ENCODE measurements at places on chromosomes 7 and 10.

DNA sequence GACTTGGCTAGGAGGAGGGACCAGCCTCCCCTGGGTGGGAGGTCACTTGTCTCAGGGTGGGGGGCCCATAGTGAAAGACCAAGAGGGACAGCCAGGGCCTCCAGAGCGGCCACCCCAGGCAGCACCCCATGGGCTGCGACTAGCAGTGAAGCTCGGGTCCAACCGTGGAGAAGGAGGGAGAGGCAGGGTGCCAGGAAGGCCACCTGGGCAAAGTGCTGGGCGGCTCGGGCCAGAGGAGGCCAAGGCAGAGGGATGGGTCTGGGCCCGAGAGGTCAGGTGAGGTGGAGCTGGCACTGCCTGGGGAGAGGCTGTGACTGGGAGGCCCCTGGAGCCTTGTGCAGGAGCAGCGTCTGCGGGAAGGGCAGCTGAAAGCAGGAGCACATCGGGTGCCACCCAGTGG is 41.8 kb downstream of the CLRN3 start:
- no peak for DNase-seq

GRCh38 chr10:12958546-12959110 is 42.9 kb downstream of the CCDC3 start:
- DNase-seq: no peak

DNA sequence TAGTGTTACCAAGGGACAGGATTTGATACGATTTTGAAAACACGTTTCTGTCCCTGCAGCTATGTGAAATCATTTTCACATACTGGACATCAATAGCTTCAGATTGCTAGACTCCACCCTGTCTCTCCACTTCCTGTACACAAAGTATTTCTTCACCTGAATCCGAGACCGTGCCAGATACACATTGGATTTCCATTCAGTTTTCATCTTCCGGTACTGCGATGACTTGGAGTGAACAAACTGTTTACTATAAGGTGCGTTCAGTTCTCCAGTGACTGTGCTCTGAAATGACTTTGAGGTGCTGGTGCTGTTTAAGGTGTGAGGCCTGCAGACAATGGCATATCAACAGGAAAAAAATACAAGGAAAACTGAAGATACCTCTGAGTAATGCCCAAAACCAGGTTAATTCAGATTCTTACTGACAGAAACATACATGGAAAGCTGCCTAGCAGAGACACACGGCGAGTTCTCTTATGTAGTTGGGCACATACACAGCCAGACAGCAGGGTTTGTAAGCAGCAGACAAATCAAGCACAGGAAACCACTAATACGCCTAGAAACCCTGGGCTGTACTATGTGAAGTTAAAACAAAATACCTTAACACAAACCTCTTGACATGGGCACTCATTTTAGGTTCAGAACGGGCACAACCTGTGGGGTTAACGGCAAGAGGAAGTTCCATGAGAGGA is 119.2 kb downstream of the GALNT11 start:
- no peak for DNase-seq

DNA sequence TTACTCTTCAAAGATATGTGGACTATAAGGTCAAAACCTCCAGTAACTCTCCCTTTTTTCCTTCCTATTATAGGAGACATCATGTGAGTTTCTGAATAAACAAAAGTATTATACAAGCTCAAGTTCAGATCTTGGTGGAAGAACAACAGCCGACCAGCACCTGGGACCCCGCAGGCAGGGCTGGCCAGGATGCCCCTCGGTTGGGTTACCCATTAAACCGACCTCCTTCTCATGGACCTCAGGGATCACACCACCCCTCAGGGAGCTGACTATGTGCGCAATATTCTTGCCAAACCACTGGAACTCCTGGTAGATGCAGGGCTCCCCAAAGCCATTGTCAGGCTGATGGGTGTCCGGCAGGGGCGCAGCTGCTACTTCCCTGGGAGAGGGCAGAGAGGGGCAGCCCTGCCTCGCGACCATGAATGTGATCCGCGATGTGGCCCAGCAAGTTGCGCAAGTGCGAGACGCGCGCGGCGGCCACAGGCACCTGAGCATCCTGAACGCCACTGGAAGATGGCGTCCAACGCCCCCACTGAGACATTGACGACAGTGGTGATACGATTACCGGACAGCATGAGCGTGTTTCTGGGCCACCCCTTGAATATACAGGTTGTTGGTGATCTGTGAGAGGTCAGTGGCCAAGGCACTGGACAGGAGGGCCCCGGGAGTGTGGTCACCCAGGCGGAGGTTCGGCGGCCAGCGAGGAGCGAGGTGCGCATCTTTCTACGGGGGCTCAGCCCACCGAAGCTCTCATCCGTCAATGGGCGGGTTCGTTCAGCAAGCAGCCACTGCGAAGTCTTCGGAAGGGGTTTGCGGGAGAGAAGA is 161.3 kb downstream of the IPMK start:
- no peak for DNase-seq

DNA sequence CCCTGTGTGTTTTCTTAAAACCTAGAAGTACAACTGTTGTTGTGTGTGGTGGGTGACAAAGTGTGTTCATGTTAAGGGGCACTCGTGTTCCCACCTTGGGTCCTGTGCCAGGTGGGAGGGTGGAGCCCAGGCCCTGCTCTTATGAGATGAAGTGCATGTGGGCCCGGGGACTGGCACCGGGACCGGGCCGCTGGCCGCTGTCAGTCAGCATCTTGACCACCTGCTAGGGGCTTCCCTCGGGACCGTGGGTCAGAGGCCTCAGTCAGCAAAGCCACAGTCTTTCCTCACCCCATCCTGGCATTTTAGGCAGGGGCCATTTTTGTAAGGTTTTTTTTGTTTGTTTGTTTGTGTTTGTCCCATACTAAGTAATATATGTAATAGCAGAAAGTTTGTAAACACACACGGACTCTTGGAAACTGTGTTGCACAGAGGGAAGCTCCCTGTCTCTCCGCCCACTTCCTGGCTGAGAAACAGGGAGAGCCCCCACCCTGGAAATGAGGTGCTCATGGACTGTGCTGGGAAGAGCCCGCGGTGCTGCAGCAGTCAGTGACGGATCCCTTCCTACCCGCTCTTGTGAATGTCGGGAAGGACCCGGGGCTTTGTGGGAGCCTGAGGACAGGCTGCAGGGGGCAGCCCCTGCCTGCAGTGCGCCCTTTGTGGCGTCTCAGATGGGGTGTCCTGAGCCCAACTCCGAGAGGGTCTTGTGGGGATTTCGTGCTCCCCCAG is 13.4 kb downstream of the AGAP3 start:
- DNase-seq: no peak

DNA sequence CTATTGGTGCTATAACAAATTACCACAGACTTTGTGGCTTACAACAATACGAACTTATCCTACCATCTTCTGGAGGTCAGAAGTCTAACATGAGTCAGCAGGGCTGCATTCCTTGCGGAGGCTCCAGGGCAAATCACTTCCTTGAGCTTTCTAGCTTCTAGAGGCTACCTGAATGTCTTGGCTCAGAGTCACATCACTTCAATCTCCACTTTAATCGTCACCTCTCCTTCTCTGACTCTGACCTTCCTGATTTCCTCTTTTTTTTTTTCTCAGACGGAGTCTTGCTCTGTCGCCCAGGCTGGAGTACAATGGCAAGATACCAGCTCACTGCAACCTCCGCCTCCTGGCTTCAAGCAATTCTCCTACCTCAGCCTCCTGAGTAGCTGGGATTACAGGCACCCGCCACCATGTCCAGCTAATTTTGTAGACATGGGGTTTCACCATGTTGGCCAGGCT is 44.6 kb upstream of the ANAPC16 start:
- peak; percentile 88 for DNase-seq

DNA sequence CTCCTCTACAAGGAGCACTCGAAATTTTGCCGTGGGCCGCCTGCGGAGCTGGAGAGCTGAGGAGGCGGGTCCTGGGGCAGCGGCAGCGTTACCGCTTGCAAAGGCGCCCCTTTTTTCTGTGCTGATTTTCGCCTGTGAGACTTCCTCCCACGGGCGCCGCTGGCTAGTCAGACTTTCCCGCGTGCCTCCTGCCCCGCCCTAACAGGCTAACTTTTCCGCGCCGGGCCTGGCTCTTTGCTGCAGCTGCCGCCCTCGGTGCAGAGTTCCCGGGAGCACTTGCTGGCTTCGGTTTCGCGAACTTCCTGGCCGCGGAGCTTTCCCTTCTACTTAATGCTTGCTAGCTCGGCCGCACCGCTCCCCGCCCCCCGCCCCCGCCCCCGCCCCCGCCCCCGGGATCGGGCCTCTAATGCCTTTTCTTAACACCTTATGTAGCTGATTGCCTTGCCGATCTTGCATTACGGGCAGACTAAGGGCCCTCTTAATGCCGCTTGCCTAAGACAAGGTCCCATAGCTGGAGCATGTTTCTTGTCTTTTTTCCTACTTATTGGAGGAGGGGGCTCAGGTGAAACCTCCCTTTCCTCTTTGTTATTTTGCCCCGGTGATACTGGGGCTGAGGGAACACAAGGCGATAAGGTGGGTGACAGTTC is 37.9 kb upstream of the RASGEF1A start:
- peak; percentile 33 for DNase-seq

- no peak for DNase-seq
Observed at GRCh38 chr10:127971963-127972615, 65.2 kb downstream of the PTPRE start.

DNA sequence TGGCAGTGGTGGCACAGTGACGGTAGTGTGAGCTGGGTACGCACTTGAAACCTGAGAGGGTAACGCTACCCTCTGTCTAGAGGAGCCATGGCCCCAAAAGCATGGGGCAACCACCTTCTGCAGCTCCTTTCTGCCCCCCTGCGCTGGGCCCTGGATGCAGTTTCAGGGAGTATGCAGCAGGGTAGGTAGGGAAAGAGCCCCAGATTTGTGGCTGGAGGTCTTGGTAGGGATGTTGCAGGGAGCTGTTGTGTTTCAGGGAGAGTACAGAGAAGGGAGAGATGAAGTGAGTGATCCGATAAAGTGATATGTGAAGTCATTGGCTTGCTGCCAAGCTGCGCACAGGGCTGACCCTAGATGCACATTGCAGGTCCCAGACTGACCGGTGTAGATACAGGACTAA is 2.7 kb upstream of the PGAM2 start:
- DNase-seq: no peak

DNA sequence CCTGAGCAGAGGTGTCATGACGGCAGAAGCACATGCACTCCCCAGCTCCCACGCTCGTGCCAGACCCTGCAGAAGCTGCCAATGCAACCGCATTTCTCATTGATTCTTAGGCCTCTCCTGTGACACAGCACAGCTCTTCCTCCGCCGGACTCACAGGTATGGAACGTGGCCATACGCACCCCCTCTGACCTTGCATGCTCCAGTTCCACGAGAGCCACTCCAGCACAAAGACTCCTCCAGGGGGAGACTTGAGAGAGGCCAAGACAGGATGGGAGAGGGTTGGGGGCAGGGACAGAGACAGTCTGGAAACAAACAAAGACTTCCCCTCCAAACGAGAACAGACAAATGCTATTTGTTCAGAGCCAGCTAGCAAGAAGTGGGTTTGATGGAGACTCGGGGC is 124.3 kb upstream of the PPP2R2D start:
- DNase-seq: no peak

DNA sequence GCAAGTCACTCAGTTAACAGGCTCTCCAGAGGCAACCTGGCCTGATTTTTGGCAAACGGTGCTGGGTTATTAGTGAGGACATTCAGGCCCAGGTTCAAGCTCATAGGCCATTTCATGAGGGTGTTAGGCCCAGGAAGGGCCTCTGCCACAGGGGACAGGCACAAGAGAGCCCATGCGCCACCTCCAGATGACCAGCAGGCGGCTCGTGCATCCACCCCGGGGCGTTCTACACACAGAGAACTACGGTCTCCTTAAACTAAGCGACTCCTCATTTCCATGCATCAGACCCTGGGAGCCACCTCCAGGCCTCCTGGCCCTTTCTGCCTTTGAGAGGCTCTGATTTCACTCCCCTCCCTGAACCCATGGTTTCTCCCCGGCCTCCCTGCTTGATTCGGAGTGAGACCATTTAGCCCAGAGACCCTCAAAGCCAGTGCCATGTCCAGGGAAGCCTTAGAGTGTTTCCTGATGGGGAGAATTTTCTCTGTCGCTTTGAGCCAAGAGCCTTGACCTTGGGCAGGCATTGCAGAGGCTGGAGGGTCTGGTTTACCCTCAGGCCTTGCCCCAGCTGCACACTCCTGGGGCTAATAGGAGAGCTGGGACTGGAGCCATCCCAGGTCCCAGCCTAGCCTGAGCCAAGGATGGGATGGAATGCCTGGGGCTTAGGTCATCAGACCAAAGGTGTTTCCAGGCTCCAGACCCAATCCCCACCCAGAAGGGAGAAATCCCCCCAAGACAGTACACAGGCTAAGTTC is 188.0 kb downstream of the GRID1 start:
- DNase-seq: peak; percentile 5

DNA sequence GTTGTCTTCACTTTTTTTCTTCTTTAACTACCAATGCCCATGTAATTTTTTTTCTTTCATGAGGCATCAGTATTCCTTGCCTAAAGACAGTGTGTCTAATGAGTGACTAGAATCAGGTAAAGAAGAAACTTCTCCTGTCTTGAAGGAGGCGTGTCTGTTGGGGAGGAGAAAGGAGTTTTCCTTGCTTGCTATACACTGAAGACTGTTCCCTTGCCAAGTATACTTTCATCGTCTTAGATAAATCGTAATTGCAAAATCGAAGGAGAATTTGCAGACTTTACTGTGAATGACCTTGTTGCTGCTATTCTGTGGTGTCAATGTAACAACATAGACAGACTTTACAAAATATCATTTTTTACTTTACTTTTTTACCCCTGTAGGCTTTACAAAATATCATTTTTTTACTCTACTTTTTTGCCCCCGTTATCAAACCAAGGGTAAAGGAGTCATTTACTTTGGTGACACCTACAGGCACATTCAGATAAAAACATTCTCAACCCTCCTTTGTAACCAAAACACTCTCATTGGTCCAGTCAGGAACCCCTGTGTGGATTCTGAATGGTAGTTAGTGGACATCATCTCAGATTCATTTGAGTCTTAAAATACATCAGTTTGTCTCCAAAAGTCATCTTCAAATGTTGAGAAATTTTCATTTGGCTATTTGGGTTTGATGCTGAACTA is 232.4 kb downstream of the AHR start:
- DNase-seq: no peak
